MG63 (cell line): ENCODE measurements at places on chromosomes 12 and 14.

GRCh38 chr12:108468196-108468968 lies 46.7 kb upstream of the FICD start:
- no peak for DNase-seq

GRCh38 chr12:69170293-69170692 lies 69.1 kb upstream of the CPSF6 start:
- no peak for DNase-seq

- no peak for DNase-seq
Measured at GRCh38 chr14:58107947-58108552, 44.0 kb downstream of the ARMH4 start.

DNA sequence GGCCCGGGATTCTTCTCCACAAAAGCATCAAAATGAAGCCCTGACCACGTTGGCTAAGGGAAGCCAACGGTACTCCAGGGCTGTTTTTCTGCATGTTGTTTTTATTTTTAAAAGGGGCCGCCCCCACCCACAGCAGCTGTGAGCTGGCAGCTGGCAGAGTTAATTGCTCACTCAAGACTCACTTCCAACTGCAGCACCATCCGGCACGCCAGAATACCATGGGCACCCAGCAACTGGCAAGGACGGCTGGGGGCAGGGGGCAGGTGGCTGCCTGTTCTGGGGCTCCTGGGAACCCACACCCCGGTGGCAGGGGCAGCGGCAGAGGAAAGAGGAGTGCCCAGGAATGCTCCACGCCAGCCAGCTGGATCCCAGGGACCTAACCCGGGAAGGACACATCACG lies 44.3 kb downstream of the NCOR2 start:
- peak; percentile 88 for DNase-seq

DNA sequence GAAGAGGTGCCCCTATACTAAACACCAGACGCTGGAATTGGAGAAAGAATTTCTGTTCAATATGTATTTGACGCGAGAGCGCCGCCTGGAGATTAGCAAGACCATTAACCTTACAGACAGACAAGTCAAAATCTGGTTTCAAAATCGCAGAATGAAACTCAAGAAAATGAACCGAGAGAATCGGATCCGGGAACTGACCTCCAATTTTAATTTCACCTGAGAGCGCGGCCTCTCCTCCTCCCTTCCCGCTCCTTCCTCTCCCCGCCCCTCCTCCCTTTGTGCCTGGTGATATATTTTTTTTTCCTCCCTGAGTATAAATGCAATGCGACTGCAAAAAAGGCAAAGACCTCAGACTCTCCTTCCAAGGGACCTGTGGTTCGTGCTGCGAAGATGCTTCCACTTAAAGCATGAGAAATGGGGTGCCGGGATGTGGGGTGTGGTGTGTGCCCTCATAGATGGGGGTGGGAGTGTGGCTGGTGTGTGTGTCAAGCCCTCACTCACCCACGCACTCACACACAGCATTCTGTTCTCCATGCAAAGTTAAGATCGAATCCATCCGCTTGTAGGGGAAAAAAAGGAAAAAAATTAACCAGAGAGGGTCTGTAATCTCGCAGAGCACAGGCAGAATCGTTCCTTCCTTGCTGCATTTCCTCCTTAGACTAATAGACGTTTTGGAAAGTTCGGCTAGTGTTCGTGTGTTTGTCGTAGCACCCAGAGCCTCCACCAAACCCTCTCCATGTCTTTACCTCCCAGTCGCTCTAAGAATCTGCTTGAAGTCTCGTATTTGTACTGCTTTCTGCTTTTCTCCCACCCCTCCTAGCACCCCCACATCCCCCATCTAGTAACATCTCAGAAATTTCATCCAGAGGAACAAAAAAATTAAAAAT lies 4.5 kb downstream of the HOXC10 start:
- DNase-seq: peak; percentile 73

DNA sequence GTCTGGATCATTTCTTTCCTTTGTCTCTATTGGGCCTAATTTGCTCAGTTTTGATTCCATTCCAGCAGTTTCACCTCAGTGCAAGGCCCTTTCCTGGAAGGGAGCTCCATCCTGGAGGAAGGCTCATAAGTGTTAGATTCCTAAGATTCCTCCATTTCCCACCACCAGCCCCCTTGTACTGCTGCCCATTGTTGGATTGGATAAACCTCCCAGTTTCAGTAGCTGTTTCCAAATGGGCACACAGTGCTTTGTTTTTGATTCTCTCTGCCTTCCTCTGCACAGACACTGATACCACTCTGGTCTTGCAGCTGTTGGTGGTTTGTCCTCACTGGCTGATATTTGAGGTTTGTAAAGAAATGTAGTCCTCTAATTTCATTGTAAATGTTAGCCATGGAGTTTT lies 158.9 kb downstream of the SLC15A5 start:
- no peak for DNase-seq

DNA sequence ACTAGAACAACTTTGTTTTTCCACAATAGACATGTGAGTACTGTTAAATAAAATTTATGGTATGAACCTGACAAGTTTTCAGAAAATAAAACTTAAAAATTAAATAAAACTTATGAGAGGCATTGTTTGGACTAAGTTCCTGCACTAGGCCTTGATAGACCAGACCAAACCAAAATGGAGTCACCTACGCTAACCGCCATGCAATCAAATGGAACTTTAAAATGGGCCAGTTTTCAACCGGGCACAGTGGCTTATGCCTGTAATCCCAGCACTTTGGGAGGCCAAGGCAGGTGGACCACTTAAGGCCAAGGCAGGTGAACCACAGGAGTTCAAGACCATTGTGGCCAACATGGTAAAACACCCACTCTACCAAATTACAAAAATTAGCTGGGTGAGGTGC lies 5.1 kb upstream of the RFC5 start:
- DNase-seq: no peak

- no peak for DNase-seq
Measured at GRCh38 chr12:76041406-76041805, 9.8 kb upstream of the PHLDA1 start.

- DNase-seq: no peak
Measured at GRCh38 chr12:67039995-67040860, 228.9 kb upstream of the CAND1 start.

DNA sequence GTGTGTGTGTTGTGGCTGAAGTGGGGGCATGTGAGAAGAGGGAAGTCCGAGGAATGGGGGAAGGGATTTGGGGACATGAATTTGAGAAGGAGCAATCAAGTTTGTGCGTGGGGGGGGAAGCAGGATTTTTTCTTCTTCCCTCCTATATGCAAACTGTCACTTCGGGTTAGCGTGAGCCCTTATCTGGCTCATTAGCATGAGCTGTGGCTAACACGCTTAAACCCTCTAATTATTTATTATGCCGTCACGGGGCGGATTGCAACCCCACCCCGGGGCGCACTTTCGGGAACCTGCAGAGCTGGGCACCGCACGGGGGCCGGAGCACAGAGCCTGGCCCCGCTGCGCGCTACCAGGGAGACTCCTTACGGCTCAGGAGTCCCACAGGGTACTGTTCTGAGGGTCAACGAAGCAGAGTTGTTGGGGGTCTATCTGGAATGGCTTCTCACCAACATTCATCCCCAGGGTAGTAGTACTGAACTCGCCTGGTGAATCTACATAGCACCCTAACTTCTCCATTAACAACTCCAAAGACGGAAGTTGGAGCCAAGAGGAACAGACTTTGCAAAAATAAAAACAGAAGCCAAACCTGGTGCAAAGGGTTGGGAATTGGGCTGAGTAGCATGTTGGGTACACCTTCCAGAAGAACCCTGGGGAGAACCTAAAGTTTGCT lies 6.4 kb upstream of the ASCL1 start:
- DNase-seq: no peak

DNA sequence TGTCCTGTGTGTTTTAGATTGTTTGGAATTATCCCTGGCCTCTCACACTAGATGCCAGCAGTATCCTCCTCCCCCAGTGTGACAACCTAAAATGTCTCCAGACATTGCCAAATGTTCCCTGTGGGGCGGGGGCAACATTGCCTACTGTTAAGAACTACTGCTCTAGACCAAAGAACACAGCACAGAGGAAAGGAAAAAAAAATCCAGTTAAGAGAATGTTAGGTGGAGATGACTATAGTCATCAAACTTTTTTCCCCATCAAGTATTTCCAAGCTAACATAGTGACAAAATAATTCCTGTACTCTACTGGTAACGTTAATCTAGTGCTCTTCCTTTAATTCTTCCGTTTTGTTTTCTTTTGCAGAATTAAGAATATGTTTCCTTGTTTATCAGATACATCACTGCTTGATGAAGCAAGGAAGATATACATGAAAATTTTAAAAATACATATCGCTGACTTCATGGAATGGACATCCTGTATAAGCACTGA lies 3.5 kb downstream of the CDKN1B start:
- DNase-seq: peak; percentile 53

DNA sequence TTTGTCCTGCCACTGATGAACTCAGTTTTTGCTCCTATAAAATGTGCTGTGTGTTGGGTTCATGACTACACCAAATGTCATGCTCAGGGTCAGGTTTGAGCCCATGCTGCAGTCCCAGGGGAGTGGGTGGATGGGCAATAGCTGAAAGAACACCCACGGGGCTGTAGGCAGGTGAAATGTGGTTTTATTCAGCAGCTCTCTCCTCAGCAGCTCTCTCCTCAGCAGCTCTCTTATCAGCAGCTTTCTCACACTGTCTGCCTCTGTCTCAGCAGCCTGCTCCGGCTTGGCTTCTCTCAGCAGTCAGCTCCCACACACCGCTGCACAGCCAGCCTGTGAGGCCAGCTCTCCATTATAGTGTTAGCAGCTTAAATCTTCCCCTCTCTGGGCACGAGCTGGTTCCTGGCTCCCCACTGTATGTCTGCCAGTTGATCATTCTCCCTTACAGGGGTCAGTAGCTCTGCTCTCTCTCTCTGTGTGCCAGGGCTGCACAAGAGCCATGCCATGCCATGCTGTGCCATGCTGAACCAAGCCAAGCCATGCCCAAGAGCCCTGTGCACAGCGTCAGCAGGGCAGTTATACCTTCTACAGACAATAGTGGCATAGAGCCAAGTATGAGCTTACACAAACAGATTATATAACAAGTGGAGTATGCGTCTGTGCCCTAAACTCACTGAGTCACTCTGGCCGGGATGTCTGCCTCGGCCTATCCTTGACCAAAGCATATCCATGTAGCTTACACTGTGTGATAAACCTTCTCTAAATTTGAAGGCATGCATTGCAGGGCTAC lies 303.3 kb upstream of the TMPO start:
- peak; percentile 87 for DNase-seq

DNA sequence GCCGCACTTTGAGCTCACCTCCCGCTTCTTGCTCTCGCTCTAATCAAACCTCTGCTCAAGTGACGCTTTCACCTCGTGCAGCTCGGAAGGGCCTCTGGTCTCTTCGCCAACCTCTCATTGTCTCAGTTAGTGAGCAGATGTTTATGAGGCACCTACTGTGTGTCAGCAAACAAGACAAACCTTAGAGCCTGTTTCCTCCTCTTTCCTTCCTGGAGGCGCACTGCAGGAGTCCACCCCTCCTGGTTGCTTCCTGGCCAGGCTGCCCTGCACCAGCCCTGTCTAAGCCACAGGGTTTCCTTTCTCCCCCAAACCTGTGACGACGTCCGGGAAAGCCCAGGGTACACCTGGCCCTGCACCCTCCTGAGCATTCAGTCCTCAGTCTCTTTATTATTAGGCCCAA lies 84.2 kb downstream of the PHETA1 start:
- DNase-seq: no peak

DNA sequence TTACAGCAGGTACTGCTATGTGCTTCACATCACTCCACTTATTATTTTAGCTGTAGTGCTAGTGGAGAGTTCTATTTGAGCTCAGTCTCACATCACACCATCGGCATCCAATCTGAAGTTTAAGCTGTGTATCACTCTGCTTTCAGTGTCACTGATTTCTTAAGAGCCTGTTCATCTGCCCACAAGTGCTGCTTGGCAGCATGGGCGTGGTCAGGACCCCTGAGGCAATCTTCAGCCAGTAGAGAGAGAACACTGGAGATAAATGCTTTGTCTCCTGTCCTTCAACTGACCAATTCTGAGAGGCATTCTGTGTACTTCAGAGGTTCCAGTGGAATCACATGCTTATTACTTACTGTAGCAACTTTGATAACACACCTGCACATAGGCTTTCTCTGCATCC lies 728.8 kb downstream of the RPS29 start:
- DNase-seq: no peak

GRCh38 chr12:109638735-109639134 lies 65.1 kb downstream of the MVK start:
- DNase-seq: no peak
